Hepatocyte (in vitro differentiated cells): ENCODE measurements at places on chromosomes 2 and 18.

DNA sequence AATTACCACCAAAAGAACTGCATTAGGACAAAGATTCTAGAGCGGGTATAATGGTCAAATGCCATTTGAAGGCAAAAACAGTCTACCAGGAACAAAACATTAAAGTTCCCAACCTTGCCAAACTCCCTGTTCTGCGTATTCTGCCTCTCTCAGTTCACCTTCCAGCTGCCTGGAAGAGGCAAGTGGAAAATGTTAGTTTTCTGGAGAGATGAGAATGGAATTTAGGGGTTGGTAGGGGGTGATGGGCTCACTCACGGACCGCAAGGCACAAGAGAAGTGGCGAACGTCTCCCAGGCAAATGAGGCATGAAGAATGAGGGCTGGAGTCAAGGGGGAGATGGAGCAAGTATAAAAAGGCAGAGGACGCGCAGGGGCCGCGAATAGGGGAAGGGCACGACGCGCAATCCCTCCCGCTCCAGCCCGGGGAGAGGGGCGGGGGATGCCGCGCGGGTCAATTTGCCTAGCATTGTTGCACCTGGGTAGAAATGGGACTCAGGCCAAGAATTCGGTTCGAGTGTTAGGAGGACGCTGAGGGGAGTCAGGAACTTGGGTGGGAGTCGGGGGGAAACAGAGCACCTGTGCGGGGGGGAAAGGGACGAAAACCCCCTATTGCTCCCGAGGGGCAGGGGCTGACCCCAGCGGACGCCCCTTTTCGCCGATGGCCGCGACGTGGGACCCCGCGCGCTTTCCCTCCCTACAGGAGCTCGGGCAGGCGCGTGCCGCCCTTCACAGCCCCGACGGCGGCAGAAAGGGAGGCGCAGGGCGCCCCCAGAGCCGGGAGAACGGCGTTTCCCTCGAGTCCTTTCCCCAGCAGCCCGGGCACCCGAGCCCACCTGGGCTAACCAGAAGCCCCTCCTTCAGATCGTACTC is 573 bp downstream of the PAIP2B start:
- peak; percentile 55 for DNase-seq
- no peaks in the 10 kb centered on the region for H3K4me1 ChIP-seq

DNA sequence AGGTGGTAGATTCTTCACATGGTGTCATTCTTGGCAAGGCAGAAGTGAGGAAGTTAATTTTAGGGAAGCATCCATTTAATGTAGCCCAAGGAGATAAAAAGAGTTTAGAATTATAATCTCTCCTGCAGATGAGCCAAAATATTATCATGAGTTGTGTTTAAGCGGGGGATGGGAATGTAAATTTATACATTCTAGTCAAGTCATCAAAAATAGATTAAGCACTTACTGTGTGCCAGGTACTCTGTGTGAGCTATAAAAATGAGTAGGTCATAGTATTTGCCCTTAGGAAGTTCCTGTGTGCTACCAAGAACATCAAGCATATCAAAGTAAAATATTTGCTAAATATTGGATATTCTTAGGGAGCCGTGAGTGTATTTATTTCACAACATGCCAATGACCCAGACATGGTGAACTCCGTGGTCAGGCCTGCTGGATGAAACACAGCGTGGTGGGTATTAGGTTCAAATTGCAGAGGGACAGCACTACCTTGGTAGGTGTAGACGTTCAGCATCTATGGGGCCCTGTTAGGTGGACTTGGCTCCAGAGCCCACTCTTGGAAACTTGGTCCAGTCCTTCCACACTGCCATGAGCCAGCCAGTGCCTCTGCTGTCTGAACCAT is 37.4 kb downstream of the MEIS1 start:
- H3K27me3 ChIP-seq, result no peaks in the 10 kb centered on the region
- H3K4me3 ChIP-seq, result no peak overlapping the region
- no peak for DNase-seq
- no peaks in the 10 kb centered on the region for H3K4me1 ChIP-seq

- H3K27me3 ChIP-seq, result no peaks in the 10 kb centered on the region
- no peak overlapping the region for H3K4me3 ChIP-seq
- no peaks in the 10 kb centered on the region for H3K4me1 ChIP-seq
- no peaks in the 10 kb centered on the region for H3K36me3 ChIP-seq
- no peak overlapping the region for H3K27ac ChIP-seq
Observed at GRCh38 chr2:192267484-192267883, 72.8 kb upstream of the TMEFF2 start.

GRCh38 chr2:1696472-1696871 is 47.8 kb downstream of the PXDN start:
- H3K4me3 ChIP-seq, result no peak overlapping the region
- DNase-seq, result no peak
- H3K27me3 ChIP-seq, result no peaks in the 10 kb centered on the region
- H3K27ac ChIP-seq, result no peak overlapping the region

GRCh38 chr2:139366681-139367080 is 586.5 kb upstream of the NXPH2 start:
- H3K4me3 ChIP-seq, result no peak overlapping the region
- no peak for DNase-seq
- no peak overlapping the region for H3K27ac ChIP-seq
- no peaks in the 10 kb centered on the region for H3K4me1 ChIP-seq
- H3K27me3 ChIP-seq, result no peaks in the 10 kb centered on the region
- H3K36me3 ChIP-seq, result no peaks in the 10 kb centered on the region

DNA sequence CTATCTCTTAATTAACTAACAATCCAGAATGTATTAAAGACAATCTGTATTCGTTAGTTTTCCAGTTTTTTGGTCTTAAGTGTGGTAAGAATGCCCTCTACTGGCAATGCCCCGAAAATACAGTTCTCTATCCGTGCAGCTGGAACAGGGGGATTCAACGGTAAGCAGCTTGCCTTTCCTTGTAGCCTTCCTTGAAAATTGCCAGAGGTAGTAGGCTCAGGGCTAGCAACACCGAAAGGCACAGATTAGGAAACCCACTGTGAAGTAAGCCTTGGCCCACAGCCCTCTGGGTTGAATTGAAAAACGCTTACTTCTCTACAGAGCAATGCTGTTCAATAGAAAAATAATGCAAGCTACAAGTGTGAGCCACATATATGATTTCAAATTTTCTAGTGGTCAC is 17.1 kb upstream of the VPS4B start:
- no peaks in the 10 kb centered on the region for H3K4me1 ChIP-seq
- no peaks in the 10 kb centered on the region for H3K36me3 ChIP-seq
- peak; percentile 73 for DNase-seq
- no peak overlapping the region for H3K4me3 ChIP-seq
- peaks cover 7% of the 10 kb centered on the region for H3K27me3 ChIP-seq
- no peak overlapping the region for H3K27ac ChIP-seq

DNA sequence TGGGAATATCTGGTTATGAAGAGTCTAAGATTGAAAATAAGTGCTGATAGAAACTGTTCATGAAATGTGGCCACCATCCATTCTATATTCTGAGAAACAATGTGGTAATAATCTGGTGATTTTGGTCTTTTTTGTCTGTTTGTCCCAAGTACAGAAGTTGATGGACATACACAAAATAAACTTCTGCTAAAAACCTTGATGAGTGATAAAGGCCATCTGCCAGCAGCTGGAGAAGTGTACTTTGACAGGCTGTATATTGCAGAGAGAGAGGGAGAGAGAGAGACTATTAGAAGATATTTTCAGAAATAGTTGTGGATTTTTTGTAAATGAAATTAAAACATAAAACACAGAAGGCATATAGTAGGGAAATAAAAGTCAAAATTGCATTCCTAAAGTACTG is 96.9 kb upstream of the NABP1 start:
- no peaks in the 10 kb centered on the region for H3K27me3 ChIP-seq
- DNase-seq, result no peak
- no peak overlapping the region for H3K4me3 ChIP-seq
- no peak overlapping the region for H3K27ac ChIP-seq

DNA sequence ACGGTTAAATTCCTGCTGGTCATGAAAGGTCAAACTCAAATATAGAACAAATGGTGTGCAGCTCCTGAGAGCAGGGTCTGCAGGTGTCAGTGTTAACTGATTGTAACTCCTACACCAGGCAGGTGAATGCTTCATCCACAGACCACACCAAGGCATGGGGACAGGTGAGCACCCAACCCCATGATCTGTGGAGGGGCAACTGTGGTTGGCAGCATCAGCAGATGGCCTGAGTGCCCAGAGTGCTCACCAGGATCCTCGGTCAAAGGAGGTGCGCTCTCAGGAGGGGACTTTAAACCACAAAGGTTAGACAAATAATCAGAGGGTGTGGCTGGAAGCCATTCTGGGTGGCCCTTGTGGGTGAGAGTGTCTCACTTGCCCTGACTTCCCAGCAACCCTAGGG is 44.5 kb downstream of the PTGR3 start:
- H3K4me3 ChIP-seq, result no peak overlapping the region
- no peaks in the 10 kb centered on the region for H3K4me1 ChIP-seq
- H3K27ac ChIP-seq, result no peak overlapping the region
- H3K27me3 ChIP-seq, result no peaks in the 10 kb centered on the region
- DNase-seq, result no peak

DNA sequence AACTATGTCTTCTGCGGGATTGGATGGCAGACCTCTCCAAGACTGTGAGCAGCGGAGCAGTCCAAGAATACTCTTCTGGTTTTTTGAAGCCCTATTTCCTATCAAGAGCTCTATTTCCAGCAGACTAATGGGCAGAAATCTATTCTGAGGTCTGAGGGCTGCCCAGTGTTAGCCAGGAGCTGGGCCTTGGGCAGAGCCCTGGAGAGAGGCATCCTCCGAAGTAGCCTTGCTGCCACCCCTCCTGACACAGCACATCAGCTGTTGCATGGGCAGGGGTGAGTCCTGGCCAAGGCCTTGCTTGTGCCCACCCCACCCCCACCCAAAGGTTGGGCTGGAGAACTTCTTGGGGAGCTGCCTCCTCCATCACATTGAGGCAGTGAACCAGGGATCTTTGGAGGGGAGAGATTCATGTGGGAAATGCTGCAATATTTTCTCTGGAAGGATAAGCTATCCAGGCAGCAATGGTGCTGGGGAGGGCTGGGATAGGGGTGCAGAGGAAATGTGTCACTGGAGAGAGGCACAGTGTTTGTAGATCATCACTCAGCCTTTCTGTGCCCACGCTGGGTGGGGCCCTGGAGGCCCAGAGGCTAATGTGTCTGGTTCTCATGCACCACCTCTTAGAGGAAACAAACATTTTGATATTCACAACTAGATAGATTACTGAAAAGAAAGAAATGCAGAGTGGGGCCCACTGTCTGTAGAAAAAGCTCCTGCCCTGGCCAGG is 104.7 kb downstream of the VSNL1 start:
- peaks cover 18% of the 10 kb centered on the region for H3K4me1 ChIP-seq
- no peaks in the 10 kb centered on the region for H3K27me3 ChIP-seq
- no peak overlapping the region for H3K4me3 ChIP-seq
- H3K27ac ChIP-seq, result no peak overlapping the region
- DNase-seq, result no peak
- H3K36me3 ChIP-seq, result no peaks in the 10 kb centered on the region

- no peak overlapping the region for H3K27ac ChIP-seq
- H3K4me3 ChIP-seq, result no peak overlapping the region
- DNase-seq, result no peak
- H3K4me1 ChIP-seq, result no peaks in the 10 kb centered on the region
- H3K27me3 ChIP-seq, result no peaks in the 10 kb centered on the region
- no peaks in the 10 kb centered on the region for H3K36me3 ChIP-seq
Observed at GRCh38 chr2:109242210-109242653, 113.2 kb downstream of the SH3RF3 start.

GRCh38 chr2:41707790-41708451 is 339.9 kb upstream of the PKDCC start:
- DNase-seq, result no peak
- no peaks in the 10 kb centered on the region for H3K27me3 ChIP-seq
- no peaks in the 10 kb centered on the region for H3K4me1 ChIP-seq
- H3K4me3 ChIP-seq, result no peak overlapping the region

DNA sequence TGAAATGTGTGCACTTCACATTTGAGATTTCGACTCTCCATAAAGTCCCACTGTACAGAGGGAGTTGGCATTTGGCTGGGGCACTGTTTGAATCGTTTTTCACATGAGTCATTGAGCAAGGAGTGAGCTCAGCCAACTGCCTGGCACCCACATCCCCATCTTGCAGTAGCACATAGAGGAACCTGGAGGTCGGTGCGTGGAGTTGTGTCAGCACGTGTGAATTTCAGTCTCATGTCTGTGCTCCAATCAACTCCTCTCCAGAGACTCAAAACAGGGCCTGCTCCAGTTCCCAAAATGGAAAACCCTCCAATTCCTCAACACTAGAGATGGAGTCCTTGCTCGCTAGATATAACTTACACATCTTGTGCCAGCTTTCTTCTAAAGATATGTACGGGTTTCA is 126.8 kb upstream of the CAPN13 start:
- H3K4me1 ChIP-seq, result no peaks in the 10 kb centered on the region
- H3K27me3 ChIP-seq, result peaks cover 7% of the 10 kb centered on the region
- H3K27ac ChIP-seq, result no peak overlapping the region
- no peak overlapping the region for H3K4me3 ChIP-seq

GRCh38 chr2:231900486-231900942 is 25.7 kb downstream of the NPPC start:
- H3K4me3 ChIP-seq, result no peak overlapping the region
- no peaks in the 10 kb centered on the region for H3K4me1 ChIP-seq
- H3K36me3 ChIP-seq, result no peaks in the 10 kb centered on the region
- H3K27me3 ChIP-seq, result no peaks in the 10 kb centered on the region

- H3K4me1 ChIP-seq, result peaks cover 16% of the 10 kb centered on the region
- H3K27ac ChIP-seq, result no peak overlapping the region
- no peak overlapping the region for H3K4me3 ChIP-seq
- H3K27me3 ChIP-seq, result no peaks in the 10 kb centered on the region
- no peaks in the 10 kb centered on the region for H3K36me3 ChIP-seq
Observed at GRCh38 chr2:62471404-62471803, 34.6 kb downstream of the TMEM17 start.

DNA sequence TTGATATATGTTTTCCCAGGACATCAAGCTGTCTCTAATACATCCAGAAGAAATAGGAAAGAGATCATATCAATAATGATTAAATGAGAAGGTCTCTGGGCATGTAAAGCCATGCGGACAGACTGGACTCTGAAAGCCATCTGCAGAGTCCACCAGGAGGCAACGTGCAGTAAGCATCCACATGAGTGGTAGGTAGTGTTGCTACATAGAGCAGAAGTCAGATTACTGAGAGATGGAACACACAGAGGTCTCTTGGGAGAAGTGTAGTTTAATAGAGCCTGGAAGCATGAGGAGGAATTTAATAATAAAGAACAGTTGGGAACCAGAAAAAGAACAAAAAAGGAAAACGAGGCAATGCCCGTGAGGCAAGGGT is 758.1 kb upstream of the DDX18 start:
- DNase-seq, result no peak
- no peak overlapping the region for H3K27ac ChIP-seq
- H3K27me3 ChIP-seq, result no peaks in the 10 kb centered on the region
- peaks cover 4% of the 10 kb centered on the region for H3K4me1 ChIP-seq

DNA sequence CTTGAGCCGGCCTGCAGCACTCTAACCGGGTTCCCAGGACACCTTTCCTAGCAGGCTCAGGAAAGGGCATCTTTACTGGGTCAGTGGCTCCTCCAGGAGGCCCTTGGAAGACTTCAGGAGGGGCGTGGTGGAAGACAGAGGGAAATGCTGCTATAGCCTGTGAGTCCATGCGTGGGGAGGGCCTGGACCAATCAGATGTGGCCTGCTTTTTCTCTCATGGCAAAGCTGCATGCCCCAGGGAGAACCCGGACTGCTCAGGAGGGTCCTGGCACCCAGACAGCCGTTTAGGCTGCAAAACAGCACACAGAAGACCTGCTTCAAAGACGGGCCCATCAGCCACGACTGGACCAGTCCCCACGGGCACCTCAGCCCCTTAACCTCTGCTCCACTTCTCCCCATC is 84.4 kb downstream of the EIPR1 start:
- H3K4me1 ChIP-seq, result no peaks in the 10 kb centered on the region
- no peaks in the 10 kb centered on the region for H3K36me3 ChIP-seq
- H3K27me3 ChIP-seq, result no peaks in the 10 kb centered on the region
- no peak overlapping the region for H3K4me3 ChIP-seq
- DNase-seq, result no peak
- no peak overlapping the region for H3K27ac ChIP-seq
